Hepatocyte (in vitro differentiated cells): ENCODE measurements at places on chromosomes 12 and 14. TPM values are rescaled to one million over a fixed set of nuclear protein-coding genes. Genes with fewer than 3 reads are reported as not detected.

Gene KRT81
- total RNA-seq: not detected in 2 replicates

Gene SERPINA9
- 0.60 TPM in 1 of 2 replicates, not detected in the other for total RNA-seq

Gene SIVA1
- total RNA-seq: 163 and 218 TPM in 2 replicates

Gene SYNDIG1L
- not detected in 2 replicates for total RNA-seq

Gene THTPA
- total RNA-seq: 13.5 and 20.4 TPM in 2 replicates

Gene BORCS5
- 11.2 and 12.8 TPM in 2 replicates for total RNA-seq

DNA sequence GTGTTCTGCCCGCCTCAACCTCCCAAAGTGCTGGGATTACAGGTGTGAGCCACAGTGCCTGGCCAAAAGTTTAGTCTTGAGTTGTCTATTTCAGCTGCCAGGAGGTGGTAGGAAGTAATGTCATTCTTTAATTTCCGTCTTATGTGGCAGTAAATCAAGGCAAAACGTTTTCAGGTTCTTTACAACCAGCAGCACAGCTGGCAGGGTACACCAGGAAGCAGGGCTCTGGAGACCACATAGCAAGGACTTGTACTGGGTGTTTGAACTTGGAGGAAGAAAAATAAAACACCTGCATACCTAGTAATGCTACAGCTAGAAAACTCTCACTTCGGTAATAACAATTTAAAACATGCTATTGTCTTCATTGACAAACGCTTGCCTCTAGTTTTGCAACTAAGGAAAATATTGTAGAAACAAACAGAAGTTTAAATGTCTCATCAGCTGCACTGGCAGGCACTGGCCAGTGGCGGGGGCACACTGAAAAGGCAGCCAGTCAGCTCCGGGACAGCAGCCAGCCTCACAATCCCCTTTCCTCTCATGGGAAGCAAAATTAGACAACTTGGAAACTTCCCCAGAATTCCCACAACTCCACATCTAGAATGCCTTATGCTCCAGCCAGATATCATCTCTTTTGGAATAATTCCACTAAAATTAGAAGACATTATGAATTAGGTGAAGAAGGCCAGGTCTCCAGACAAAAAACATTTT, 72.2 kb downstream of the CLIP1 start:
- no peaks in the 10 kb centered on the region for H3K36me3 ChIP-seq
- no peaks in the 10 kb centered on the region for H3K4me1 ChIP-seq
- H3K27me3 ChIP-seq: no peaks in the 10 kb centered on the region
- H3K4me3 ChIP-seq: no peak overlapping the region
- H3K27ac ChIP-seq: no peak overlapping the region
- DNase-seq: no peak

DNA sequence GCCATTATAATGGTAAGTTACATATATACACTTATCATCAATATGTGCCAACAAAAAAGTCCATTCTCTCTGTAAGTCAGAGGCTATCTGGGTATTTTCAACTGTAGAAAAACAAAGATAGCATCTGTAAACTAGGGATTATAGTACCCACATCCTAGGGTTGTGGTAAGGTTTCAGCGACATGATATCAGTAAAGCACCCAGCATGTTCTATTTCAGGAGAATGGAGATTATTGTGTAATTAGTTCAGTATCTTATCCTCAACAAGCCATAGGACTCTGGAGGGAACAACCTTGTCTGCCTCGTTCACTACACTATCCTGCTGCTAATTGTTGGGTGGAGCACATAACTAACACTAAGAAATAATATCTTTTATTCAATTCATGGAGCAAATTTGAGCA, 19.7 kb upstream of the CKAP4 start:
- no peaks in the 10 kb centered on the region for H3K27me3 ChIP-seq
- no peak overlapping the region for H3K27ac ChIP-seq
- H3K4me3 ChIP-seq: no peak overlapping the region

DNA sequence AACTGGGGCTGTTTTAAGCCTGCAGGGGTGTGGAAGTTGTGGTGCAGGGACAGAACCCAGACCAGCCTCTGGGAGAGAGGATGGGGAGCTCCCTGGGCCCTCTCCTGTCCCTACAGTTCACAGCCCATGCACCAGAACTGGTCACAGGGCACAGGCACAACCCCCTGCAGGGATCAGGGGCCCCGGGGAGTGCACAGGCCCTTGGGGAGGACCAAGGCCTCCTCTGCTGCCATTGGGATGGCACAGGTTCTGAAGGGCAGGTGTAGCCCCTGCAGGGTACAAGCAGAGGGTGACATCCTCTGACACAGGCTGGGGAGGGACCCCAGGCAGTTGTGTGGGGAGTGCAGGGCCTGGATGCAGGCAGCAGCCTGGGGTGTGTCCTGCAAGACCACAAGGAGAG, 66.4 kb upstream of the SFSWAP start:
- no peak for DNase-seq
- H3K4me3 ChIP-seq: no peak overlapping the region
- H3K4me1 ChIP-seq: no peaks in the 10 kb centered on the region
- no peaks in the 10 kb centered on the region for H3K36me3 ChIP-seq

GRCh38 chr12:20505056-20505455, 136.7 kb downstream of the PDE3A start:
- H3K4me3 ChIP-seq: no peak overlapping the region
- no peaks in the 10 kb centered on the region for H3K27me3 ChIP-seq
- DNase-seq: no peak
- no peaks in the 10 kb centered on the region for H3K4me1 ChIP-seq

GRCh38 chr14:89186856-89187376, 230.1 kb downstream of the FOXN3 start:
- peak overlapping the region; percentile 32 for H3K27ac ChIP-seq
- H3K4me3 ChIP-seq: no peak overlapping the region
- no peak for DNase-seq

DNA sequence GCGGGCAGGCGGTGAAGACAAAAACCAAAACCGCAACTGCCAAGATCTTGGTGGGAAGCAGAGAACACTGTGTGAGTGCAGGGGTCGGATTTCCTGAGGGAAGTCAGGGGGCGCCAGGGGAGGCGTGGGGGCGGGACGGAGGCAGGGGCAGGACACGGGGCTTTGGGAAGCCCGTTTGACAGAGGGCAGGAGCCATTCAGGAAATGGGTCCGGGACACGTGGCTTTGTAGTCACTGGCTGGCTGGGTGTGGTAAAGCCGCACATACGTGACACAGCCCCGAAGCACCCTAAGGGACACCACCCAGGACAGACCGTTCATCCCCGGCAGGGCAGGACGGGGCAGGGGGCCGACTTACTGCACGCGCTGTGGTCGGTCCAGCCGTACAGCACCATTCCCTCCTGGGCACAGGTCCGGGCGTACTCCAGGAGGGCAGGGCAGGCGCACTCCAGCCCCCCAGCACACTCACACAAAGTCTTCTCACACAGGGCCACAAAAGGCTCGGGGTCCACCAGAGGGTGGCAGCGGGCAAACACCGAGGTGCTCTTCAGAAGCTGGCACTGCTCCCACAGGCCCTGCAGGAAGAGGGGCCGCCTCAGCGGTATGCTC, 49.4 kb downstream of the VWF start:
- no peak for DNase-seq
- H3K27me3 ChIP-seq: no peaks in the 10 kb centered on the region
- H3K27ac ChIP-seq: no peak overlapping the region
- no peaks in the 10 kb centered on the region for H3K36me3 ChIP-seq

- DNase-seq: no peak
- H3K27me3 ChIP-seq: no peaks in the 10 kb centered on the region
- H3K36me3 ChIP-seq: peaks cover 3% of the 10 kb centered on the region
- peaks cover 11% of the 10 kb centered on the region for H3K4me1 ChIP-seq
Observed at GRCh38 chr14:67675219-67675582, 769 bp upstream of the VTI1B start.

GRCh38 chr14:85479306-85479705, 50.6 kb upstream of the FLRT2 start:
- no peak overlapping the region for H3K4me3 ChIP-seq
- no peak overlapping the region for H3K27ac ChIP-seq
- H3K4me1 ChIP-seq: peaks cover 29% of the 10 kb centered on the region
- H3K27me3 ChIP-seq: no peaks in the 10 kb centered on the region
- no peak for DNase-seq
- no peaks in the 10 kb centered on the region for H3K36me3 ChIP-seq

- no peaks in the 10 kb centered on the region for H3K36me3 ChIP-seq
- no peaks in the 10 kb centered on the region for H3K4me1 ChIP-seq
- no peak overlapping the region for H3K4me3 ChIP-seq
- DNase-seq: no peak
Observed at GRCh38 chr14:105849933-105850626, 323.7 kb downstream of the TMEM121 start.

- DNase-seq: peak; percentile 47
- H3K4me1 ChIP-seq: peaks cover 3% of the 10 kb centered on the region
- peak overlapping the region; percentile 50 for H3K27ac ChIP-seq
- H3K36me3 ChIP-seq: no peaks in the 10 kb centered on the region
- no peak overlapping the region for H3K4me3 ChIP-seq
Observed at GRCh38 chr14:65184032-65184764, 81.9 kb upstream of the MAX start.

- no peaks in the 10 kb centered on the region for H3K36me3 ChIP-seq
- peaks cover 14% of the 10 kb centered on the region for H3K4me1 ChIP-seq
- H3K27me3 ChIP-seq: no peaks in the 10 kb centered on the region
- H3K4me3 ChIP-seq: no peak overlapping the region
- DNase-seq: no peak
Observed at GRCh38 chr12:48782457-48783395, 6.2 kb downstream of the ADCY6 start.

DNA sequence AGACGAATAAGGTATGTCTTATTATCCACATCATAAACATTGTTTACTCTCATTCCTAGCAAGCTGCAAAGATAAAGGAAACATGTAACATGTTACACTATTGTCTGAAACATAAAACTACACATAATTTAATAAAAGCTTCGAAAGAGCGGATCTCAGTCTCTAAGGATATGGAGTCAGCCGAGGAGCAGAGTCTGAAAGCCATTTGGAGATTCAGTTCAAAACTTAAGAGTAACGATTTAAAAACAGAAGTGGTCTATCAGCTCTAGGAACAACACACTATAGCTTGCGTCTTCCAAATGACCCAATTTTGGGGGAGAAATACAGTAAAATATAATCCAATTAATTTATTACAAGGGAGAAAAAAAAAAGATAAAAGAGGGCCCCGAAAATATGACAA, 775 bp downstream of the NEMF start:
- no peak for DNase-seq
- peak overlapping the region; percentile 86 for H3K27ac ChIP-seq
- H3K4me1 ChIP-seq: peaks cover 10% of the 10 kb centered on the region
- no peaks in the 10 kb centered on the region for H3K36me3 ChIP-seq
- H3K4me3 ChIP-seq: peak overlapping the region; percentile 43

DNA sequence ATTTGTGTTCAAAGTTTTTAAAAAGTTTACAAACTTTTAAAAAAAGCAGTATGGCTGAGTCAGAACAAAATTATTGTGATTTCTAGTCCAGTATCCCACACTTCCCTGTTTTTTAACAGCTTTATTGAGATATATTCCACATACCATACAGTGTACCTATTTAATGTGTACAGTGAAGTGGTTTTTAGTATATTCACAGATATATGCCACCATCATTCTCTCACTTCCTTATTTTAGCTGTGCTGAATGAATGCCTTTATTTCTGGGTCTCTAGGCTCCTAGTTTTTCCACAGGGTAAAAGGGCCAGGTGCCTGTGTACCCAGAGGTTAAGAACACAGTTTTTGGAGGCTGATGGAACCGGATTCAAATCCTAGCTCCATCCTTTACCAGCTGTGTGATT, 58.9 kb upstream of the SRSF5 start:
- H3K27ac ChIP-seq: no peak overlapping the region
- H3K4me3 ChIP-seq: no peak overlapping the region
- no peaks in the 10 kb centered on the region for H3K36me3 ChIP-seq
- DNase-seq: no peak
- peaks cover 11% of the 10 kb centered on the region for H3K4me1 ChIP-seq

GRCh38 chr14:90412058-90412457, 15.2 kb downstream of the CALM1 start:
- H3K36me3 ChIP-seq: no peaks in the 10 kb centered on the region
- H3K4me1 ChIP-seq: no peaks in the 10 kb centered on the region
- no peak overlapping the region for H3K4me3 ChIP-seq

- DNase-seq: no peak
- no peak overlapping the region for H3K27ac ChIP-seq
- H3K4me3 ChIP-seq: no peak overlapping the region
- H3K36me3 ChIP-seq: no peaks in the 10 kb centered on the region
- no peaks in the 10 kb centered on the region for H3K4me1 ChIP-seq
Observed at GRCh38 chr12:18297902-18298301, 36.6 kb downstream of the PIK3C2G start.

GRCh38 chr12:132955094-132956010, 754 bp downstream of the ZNF605 start:
- H3K36me3 ChIP-seq: no peaks in the 10 kb centered on the region
- peak overlapping the region; percentile 99 for H3K27ac ChIP-seq
- peak; percentile 67 for DNase-seq
- H3K4me1 ChIP-seq: peaks cover 8% of the 10 kb centered on the region
- no peaks in the 10 kb centered on the region for H3K27me3 ChIP-seq
